ENCODE measurements at places on chromosomes 6 and 20. TPM values are rescaled to one million over a fixed set of nuclear protein-coding genes. Genes with fewer than 3 reads are reported as not detected.

The EGFL8 gene
- not detected for total RNA-seq

The COL21A1 gene
- 6.8 TPM for total RNA-seq

The MATN4 gene
- total RNA-seq: not detected

The CENPW gene
- 0.85 TPM for total RNA-seq

The APCDD1L gene
- total RNA-seq: not detected

The KIF25 gene
- not detected for total RNA-seq

The WFDC12 gene
- 0.96 TPM for total RNA-seq

The TREM1 gene
- 0.72 TPM for total RNA-seq

The KCNK17 gene
- not detected for total RNA-seq

The C20orf144 gene
- not detected for total RNA-seq

The ALDH5A1 gene
- total RNA-seq: 2.3 TPM

The SLC17A3 gene
- not detected for total RNA-seq

The NKAIN2 gene
- not detected for total RNA-seq

The BICRAL gene
- 2.7 TPM for total RNA-seq

The COL12A1 gene
- 17.1 TPM for total RNA-seq

The CCM2L gene
- total RNA-seq: under 0.01 TPM

The CTCFL gene
- not detected for total RNA-seq

The MAP7 gene
- total RNA-seq: 28.7 TPM

The CAGE1 gene
- total RNA-seq: not detected

All from tracheal epithelial cell (primary cell).